ENCODE measurements at places on chromosomes 6 and 20.
A peak's percentile ranks its signal among the peaks of the same experiment; 100 is the strongest.

DNA sequence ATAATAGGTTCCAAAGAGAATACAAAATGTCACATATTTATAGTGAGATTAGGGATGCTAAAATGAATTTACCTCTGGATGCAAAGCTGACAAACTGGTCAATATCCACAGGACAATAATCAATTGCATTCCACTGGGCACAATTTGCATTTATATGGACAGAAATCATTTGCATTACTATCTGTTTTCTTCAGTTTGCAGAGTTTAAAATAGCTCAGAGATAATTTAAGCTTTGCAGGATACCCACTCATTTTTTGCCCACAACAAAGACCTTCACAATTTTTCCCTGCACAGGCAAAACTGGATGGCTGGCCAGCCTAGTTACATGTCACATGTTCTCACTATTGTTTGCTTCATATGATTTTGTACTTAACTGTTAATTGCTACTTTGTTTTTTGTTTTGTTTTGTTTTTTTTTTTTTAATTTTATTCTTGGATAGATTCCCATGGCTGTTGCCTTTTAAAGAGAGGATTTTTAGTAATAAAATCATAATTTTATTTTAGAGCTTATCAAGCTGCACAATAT, 483.5 kb downstream of the UTRN start:
- DNase-seq: no peak

DNA sequence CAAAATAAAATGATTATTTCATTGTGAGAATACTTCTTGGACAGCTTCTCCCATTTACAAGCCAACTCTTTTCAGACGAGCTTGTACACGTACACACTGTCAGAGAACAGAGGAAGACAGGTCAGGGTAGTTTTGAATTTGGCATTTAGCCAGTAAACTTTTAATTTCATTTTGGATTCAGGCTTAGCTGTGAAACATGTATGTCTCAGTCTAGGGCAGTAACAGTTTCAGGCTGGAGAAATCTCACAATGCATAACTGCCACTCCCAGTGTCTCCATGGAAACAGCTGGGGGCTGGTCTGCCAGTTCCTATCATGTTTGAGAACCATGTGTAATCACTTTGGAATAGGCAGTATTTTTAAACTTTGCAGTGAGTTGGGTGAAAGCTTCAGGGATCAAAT, 22.0 kb upstream of the QKI start:
- DNase-seq: no peak

GRCh38 chr20:750801-751200, 17.5 kb downstream of the SLC52A3 start:
- no peak for DNase-seq

DNA sequence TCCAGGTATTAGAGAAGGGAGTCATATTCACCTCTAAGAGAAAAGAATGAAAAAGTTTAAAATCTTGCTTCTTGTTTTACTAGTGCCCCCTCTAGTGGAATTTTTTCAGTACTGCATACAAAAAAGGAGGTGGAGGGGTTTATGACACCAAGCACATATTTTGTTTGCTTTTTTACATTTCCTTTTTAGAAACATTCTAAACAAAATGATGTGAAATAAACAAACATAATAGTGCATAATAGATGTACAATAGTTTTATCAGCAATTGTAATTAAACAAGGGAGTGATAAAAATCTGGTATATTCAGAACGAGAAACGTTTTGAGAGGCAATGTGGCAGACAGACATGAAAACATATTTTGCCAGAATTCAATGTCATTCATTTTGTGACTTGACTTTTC, 111.0 kb upstream of the TFAP2D start:
- peak; percentile 52 for DNase-seq

DNA sequence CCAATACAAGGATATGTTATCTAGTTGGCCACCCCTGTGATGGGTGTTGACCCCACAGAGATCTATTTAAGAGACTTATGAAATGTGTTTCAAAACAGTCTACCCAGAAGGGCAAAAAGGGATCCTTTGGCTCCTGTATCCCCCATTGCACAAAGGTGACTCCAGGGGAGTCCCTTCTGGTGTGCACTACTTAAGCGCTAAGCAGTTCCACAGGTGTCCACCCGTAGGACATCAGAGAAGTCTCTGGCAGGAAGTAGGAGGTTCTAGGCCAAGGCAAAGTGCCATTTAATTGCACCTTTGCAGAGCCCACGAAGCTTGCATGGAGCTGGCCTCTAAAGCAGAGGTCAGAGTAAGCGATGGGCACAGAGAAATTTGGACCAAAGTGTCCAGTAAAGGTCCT, 147.7 kb downstream of the MRPL14 start:
- DNase-seq: no peak

- peak; percentile 87 for DNase-seq
These were observed 18.1 kb downstream of the BPI start for GRCh38 chr20:38321959-38322598.

DNA sequence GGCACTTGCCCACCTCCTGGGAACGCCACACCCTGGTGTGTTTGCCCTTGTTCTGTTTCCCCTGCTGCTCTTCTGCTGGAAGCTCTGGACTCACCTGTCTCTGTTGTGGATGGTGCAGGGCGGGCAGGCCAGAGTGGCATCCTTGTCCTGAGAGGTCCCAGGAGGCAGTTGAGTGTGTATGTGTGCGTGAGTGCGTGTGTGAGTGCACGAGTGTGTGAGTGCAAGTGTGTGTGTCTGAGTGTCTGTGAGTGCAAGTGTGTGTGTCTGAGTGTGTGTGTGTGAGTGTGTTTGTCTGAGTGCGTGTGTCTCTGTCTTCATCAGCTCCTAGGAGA, 12.2 kb downstream of the IGF2R start:
- no peak for DNase-seq

DNA sequence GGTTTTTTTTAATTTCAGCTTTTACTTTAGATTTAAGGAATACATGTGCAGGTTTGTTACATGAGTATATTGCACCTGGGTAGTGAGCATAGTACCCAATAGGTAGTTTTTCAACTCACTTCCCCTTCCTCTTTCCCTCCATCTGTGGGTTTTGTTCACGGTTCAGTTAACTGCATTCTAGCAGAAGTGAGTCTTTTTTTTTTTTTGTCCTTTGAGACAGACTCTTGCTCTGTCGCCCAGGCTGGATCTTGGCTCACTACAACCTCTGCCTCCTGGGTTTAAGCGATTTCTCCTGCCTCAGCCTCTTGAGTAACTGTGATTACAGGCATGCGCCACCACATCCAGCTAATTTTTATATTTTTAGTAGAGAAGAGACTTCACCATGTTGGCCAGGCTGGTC, 8.7 kb downstream of the UBR2 start:
- no peak for DNase-seq

DNA sequence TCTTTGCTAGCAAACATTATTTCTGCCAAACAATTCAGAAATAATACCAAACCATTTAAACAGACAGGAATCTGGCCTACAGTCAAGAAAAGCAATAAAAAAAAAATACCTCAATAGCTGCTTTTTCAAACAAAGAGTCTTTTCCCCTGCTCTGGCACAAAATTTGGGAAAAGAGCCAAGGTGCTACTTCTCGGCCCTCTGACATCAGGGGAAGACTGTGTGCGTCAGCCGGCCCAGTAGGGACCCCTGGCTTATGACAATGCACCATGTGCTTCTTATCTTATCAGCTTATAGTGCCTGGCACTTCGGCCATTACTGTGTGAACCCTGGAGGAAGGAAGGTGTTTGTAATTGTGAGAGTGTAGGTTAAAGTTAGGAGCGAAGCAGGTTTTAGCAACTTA, 89.4 kb downstream of the PDE10A start:
- DNase-seq: no peak

GRCh38 chr6:148351309-148351708, 8.7 kb downstream of the SASH1 start:
- DNase-seq: no peak

GRCh38 chr6:163260911-163261310, 153.6 kb upstream of the QKI start:
- DNase-seq: no peak

GRCh38 chr6:5580736-5581581, 319.6 kb downstream of the FARS2 start:
- no peak for DNase-seq

DNA sequence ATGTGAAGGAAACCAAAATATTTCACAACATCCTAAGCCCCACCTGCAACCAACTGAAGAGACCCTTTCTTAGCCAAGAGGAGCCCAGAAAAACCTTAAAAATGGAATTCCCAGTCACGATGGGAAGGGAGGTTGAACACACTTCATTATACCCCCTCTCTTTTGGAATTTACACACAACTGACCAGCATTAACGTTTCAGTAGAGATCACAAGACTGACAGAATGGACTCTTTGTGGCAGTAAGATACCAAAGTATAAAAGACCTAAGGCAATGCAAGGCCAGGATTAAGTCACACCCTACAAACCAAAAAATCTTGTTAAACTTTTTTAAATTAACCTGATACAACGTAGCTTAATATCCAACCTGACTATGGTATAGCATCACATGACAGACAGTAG, 190.9 kb downstream of the OTOR start:
- DNase-seq: no peak

- peak; percentile 82 for DNase-seq
These were observed 76.5 kb downstream of the GJA10 start for GRCh38 chr6:89970609-89971337.

- no peak for DNase-seq
These were observed 17.0 kb downstream of the SNX3 start for GRCh38 chr6:108243836-108244235.

DNA sequence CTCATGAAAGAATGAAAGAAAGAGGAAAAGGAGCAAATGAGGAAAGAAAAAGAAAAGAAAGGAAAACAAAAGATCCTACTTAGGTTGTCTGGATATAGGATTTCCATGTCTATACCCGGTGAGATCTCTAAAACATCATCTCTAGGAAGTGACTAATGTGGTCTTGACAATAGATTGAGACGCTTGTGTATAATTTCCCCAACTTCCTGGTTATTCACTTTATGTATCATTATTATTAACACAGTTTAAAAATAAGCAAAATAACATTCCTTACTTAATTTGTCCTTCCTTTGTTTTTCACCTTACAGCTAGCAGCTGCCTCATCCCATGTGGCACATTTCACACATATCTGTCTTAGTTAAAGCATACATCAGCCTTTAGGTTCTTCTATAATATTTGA, 27.0 kb downstream of the LAMA4 start:
- DNase-seq: no peak

- DNase-seq: no peak
These were observed 133.8 kb upstream of the CCN2 start for GRCh38 chr6:132084811-132085509.
